Thyroid gland (tissue), 4 donors: ENCODE measurements at places on chromosomes 12 and 14.

DNA sequence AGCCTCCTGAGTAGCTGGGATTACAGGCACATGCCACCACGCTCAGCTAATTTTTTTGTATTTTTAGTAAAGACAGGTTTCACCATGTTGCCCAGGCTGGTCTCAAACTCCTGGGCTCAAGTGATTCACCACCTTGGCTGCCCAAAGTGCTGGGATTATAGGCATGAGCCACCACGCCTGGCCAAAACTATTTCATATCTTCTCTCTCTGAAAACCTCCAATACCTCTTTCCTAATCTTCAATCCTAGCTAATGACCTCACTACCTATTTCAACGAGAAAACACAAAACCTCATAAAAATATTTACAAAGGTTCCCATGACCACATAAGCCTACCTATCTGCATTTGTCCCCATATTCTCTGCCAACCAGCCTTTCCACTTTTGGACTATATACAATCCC lies 32.3 kb upstream of the ANKS1B start:
- DNase-seq, result no peak

GRCh38 chr12:26360062-26360461 lies 164.7 kb downstream of the SSPN start:
- DNase-seq, result no peak

- no peak for DNase-seq
These were observed 35.2 kb downstream of the SMUG1 start for GRCh38 chr12:54153586-54153985.

GRCh38 chr14:102096569-102097188 lies 9.8 kb upstream of the HSP90AA1 start:
- peak; percentile 97 for DNase-seq

DNA sequence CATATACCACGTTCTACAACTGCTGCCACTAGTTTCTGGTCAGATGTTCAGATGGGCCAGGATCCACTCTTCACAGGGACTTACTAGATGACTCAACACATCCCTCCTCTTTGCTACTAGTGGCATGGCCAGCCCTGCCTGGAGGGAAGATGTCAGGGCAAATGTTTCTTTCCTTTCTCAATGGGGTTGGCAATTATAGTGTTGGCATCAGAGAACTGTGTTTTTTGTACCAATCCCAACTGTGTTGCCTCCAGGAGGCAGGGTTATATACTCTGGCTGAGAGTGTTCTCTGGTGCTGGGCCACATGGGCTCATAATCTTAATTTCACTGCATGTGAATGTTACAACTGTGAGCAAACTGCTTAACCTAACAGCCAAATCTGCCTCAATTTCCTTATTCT lies 69.9 kb upstream of the AVPR1A start:
- no peak for DNase-seq

DNA sequence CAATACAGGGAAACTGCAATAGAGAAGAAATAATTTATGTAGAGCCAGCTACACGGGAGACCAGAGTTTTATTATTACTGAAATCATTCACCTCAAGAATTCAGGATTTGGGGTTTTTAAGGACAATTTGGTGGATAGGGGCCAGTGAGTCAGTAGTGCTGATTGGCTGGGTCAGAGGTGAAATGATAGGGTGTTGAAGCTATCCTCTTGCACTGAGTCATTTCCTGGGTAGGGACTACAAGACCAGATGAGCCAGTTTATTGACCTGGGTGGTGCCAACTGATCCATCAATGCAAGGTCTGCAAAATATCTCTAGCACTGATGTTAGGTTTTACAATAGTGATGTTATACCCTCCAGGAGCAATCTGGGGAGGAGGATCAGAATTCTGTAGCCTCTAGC lies 486.3 kb downstream of the LRIG3 start:
- no peak for DNase-seq

DNA sequence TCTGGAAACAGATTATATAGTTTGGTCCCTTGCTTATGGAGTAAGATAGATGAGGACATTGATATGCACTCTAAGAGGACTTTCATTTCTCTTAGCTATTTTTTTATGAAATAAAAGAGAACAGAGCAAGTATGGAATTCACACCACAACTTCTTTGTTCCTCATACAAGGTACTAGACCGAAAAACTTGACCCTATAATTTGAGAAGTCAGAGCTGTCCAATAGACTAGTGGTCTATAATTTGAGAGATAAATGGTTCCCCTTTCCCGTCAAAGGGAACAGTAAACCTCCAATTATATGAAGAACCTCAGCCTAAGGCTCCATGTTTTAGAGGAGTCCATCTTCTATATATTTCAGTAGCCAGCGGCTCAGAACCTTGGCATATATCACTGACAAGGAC lies 58.5 kb upstream of the HIF1A start:
- no peak for DNase-seq

GRCh38 chr12:20555771-20556170 lies 139.4 kb upstream of the SLCO1C1 start:
- DNase-seq, result no peak

DNA sequence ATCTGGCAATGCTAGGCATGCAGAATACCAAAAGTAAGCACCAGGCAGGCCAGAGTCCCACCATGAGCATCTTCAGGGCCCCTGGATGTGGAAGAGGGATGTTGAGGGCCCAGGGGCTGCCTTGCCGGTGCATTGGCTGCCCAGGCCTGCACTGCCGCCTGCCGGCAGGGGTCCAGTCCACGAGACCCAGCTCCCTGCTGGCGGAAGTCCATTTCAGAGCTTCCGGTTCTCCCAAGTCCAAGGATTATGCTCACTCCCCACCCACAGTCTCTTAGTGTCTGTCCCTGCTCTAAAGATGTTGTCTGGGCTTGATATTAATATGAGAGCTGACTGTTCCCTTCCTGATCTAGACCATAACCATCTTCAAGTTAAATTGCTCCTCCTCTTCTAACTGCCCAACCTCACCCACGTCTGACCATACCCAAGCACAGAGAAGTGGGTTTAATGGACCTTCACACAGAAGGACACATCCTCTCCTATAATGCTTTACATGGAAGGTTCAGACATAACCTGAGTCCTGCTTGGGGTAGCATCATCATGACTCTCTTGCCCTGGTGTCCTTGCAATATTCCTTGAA lies 117.4 kb downstream of the DAD1 start:
- DNase-seq, result peak; percentile 56

GRCh38 chr14:34732802-34733201 lies 18.4 kb upstream of the CFL2 start:
- DNase-seq, result no peak

DNA sequence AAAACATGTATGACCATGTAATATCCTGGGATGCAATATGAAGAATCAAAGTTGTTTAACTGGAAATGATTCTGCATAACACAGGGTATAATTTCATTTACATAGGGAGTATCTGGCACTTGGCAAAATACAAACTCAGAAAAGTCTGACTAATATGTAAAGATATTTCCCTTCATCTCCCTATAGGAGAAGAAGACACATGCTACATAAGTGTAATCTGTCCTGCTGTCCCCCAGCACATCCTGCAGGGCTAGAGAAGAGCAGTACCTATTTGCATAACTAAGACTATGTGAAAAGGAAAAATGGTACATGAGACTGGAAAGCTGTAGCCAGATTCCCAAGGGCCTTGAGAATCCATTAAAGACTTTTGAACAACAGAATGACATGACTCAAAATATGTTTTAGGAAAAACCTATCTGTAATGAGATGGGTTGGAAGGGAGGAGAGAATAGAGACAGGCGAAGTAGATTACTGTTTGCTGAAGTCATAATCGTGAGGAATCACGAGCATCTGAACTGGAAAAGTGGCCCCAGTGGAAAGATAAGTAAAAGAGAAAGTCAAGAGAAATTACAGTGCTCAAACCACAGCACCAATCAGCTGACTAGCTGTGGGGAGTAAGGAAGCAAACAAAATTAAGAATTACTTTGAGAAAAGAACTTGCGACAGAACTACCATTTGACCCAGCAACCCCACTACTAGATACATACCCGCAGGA lies 155.1 kb upstream of the HMGA2 start:
- DNase-seq, result no peak

GRCh38 chr12:13211859-13212664 lies 15.5 kb downstream of the EMP1 start:
- peak; percentile 68 for DNase-seq
